ENCODE measurements at places on chromosomes 6 and 20.

DNA sequence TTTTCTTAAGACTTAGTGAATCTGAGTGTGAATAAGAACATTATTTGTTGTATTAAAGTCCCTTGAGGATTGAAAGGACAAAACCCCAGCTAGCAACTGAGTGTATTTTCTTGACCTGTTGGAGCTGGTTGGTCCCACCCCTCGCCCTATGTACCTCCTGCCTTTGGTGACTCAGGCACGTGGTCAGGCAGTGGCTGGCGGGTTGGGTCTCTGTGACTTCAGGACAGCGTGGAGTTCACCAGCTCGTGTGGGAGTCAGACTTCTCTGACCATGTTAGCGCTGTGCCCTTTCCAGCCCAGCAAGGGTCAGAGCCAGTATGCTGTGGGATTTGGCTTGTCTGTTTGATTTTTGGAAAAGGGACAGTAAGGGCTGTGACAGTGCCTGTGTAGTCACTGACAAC is 93.7 kb downstream of the SSR1 start:
- DNase-seq = no peak

DNA sequence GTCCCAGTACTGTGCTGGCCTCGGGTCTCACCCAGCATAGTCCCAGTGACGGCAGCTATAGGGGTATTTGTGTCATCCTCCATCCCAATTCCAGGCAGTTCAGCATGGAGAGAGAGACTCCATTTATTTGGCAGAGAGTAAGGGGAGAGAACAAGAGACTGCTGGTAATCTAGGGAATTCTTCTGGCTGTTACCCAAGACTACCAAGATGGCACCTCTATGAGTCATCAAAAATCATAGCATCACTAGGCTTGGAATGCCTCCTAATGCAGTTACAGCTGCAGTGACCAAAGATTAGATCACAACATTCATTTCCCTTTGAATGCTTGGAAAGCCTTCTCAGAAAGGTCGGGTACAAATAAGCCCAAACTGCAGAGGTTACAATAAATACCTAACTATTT is 660.4 kb upstream of the FLRT3 start:
- no peak for DNase-seq

GRCh38 chr6:168061269-168062210 is 17.5 kb downstream of the FRMD1 start:
- no peak for DNase-seq

DNA sequence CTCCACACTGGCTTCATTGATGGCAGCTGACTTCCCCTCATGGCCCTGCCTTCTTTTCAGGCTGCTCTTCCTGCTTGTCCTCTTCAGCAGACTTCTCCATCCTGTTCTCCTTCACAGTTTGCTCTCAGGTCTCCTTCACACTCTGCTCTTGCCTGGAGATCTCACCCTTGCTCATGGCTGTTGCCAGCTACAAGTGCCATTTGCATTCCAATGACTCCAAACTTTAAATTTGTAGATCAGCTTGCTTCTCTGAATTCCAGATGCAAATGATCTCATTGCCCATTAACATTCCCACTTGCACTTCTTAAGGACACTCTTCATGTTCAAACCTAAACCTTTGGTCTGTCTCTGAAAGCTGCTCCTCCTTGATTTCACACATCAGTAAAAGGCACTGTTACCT is 343.0 kb downstream of the QKI start:
- no peak for DNase-seq

DNA sequence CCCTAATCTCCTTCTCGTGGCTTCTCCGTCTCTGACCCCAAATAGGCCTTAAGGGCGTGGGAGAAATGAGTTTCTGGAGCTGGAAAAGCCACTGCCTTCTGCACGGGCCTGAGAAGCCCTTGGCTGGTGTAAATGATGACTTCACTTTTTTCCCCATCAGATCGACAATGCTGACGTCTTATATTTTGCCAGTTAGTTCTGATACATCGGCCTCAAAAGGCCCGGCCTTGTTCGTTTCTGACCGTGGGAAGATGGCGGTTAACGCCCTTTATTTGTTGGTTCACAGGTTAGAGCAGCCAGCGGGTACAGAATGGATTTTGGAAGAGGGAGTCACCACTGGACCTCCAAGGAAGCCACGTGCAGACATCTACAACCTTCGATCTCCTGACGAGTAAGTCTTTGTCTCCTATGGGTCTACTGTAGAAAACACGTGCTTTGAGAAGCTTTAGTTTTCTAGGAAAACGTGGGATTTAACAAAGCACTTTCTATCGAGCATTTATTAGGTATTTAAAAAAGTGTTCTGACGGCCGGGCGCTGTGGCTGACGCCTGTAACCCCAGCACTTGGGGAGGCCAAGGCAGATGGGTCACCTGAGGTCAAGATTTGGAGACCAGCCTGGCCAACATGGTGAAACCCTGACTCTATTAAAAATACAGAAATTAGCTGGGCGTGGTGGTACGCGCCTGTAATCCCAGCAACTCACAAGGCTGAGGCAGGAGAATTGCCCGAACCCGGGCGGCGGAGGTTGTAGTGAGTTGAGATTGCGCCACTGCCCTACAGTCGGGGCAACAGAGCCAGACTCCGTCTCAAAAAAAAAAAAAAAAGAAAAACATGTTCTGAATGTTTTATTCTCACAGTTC is 1.2 kb upstream of the ZNFX1 start:
- DNase-seq = peak; percentile 70

- DNase-seq = no peak
Observed at GRCh38 chr6:11552442-11552841, 14.9 kb downstream of the TMEM170B start.

- no peak for DNase-seq
Observed at GRCh38 chr6:148980234-148980633, 233.4 kb downstream of the UST start.

- no peak for DNase-seq
Observed at GRCh38 chr20:14113416-14113815, 118.1 kb downstream of the MACROD2 start.

DNA sequence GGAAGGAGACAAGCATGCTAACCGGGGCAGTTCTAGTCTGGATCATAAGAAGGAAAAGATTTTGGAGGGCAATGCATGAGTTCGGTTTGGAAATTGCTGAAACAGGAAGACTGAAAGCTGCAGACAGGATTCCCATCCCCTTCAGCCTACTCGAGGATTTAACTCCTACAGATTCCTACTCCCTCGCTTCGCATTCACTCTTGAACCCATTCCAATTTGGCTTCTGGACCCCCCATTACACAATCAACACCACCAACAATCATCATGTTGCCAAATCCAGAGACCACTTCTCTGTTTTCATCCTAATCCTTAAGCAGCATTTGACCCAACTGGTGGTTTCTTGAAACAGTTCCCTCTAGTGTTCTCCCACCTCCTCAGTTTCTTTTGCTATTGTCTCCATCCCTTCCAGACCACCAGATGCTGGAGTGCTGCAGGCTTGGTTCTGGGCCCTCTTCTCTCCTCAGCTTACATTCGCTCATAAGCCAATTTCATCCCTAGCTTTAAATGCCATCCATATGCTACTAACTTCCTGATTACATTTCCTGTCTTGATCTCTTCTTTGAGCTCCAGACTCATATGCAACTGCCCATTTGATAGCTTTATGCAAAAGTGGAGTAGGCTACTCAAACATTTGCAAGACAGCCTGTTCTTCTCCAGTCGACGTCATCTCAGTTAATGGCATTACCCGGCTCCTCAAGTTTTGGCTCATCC is 66.5 kb downstream of the DTNBP1 start:
- no peak for DNase-seq

DNA sequence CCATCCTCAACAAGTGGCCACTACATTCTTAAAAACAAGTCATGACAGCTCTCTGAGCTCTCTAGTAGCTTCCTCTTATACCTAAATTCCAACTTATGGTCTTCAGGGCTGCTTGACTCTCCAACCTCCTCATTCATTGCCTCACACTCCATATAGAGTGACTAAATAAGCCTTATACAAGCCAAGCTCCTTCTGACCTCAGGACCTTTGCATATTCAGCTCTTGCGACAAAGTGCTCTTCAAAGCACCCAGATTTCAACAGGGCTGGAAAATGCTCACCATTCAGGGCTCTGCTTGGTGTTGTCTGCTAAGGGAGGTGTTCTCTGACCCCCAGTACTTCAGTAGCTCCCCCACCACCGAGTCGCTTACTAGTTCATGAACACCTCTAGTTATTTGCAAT is 3.7 kb downstream of the TREML2 start:
- DNase-seq = no peak

GRCh38 chr6:138815221-138815620 is 19.3 kb downstream of the ECT2L start:
- no peak for DNase-seq

GRCh38 chr6:43395776-43396175 is 26.3 kb upstream of the ZNF318 start:
- DNase-seq = no peak

DNA sequence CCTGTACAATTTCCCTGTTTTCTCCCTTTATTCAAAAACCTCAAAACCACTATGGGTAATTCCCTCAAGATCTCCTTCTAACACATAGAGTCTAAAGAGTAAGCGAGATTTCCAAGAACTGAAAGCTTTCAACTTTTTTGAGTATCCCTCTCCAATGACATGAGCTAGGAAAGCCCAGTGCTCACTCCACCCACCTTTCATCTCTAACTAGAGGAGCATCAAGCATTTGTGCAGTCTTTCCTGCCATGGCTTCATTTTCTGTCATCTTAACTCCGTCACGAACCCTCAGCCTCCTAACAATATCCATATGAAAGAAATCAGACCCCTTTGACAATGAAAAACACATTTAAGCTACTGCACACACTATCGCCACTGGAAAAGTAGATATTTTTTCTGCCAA is 91.9 kb upstream of the SUPT3H start:
- no peak for DNase-seq

- DNase-seq = no peak
Observed at GRCh38 chr6:170024940-170025339, 265.9 kb downstream of the DLL1 start.

DNA sequence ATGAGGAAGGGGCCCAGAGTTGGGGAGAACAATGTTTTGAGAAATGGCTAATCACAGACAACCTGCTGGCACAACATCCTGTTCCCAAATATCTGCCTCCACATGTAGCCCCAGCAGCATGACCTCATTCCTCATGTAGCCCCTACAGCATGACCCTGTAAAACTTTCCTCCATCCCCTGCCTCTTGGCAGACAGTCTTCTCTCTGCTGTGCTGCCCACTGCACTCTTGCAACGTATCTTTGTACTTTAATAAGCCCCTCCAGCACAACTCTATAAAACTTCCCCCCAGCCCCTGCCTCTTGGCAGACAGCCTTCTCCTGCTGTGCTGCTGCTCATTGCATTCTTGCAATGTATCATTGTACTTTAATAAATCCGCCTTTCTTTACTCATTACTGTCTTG is 278.8 kb downstream of the HDGFL1 start:
- DNase-seq = no peak

- no peak for DNase-seq
Observed at GRCh38 chr6:99613409-99613704, 6.7 kb downstream of the PRDM13 start.

- no peak for DNase-seq
Observed at GRCh38 chr20:23165307-23165750, 79.2 kb upstream of the CD93 start.

- no peak for DNase-seq
Observed at GRCh38 chr6:108286366-108286765, 8.5 kb upstream of the AFG1L start.

DNA sequence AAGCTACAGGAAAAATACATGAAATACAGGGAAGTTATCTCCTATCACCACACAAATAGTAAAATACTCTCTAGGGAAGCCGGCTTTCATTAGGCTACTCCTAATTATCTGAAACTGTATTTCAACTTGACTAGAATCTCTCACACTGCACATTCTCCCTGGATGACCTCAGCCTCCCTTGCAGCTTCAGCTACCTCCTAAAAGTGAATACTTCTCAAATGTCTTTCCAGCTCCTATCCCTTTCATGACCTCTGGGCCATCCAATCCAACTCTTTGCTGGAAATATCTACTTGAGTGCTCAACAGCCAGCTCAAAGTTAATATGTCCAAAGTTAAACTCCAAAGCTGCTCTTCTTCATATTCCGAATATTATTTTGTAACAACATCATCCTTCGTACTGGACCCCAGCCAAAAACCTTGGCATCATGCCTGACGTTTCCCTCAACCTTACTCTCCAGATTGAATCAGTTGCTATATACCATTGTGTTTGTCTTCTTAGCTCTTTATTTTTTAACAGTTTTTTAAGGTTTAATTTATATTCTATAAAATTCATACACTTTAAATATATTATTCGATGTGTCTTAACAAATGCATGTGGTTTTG is 29.4 kb upstream of the KIF6 start:
- DNase-seq = no peak

GRCh38 chr20:6014957-6015356 is 38.9 kb downstream of the LRRN4 start:
- DNase-seq = no peak

GRCh38 chr20:1933465-1933870 is 38.3 kb downstream of the SIRPA start:
- no peak for DNase-seq

DNA sequence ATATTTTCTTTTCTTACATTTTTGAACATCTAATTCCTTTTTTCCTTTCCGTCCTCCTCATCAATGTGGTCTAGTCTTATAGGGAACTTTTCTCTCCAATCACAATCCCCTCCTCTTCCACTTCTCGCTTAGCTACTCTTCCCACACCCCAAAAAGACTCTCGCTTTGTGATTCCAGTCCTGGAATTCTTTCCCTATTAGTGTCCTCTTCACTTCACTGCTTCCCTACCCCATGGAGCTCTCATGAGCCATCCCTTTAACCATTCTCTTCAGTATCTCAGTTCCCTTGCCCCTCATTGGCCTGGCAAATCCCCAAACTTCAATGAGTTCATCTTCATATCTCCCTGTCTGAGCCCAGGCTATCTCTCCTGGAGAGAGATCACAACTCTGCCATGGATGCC is 55.3 kb upstream of the CEP85L start:
- DNase-seq = no peak

DNA sequence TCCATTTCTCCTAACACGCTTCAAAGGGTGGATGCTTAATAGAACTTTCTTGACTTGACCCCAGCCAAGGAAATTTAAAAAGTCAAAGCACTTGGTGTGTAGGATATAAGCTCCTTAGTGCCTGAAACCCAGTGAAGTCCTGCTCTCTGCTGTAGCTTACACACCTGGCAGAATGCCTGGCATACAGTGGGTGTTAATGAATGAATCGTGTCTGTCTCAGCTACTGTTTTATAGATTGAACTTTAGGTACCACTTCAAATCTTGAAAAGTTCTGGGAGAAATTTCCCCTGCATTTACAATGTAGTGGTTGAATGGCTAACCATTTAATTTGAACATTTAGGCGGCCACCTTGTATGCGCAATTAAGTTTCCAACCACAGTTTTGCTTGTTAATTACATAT is 70.5 kb upstream of the ZNF217 start:
- DNase-seq = no peak

DNA sequence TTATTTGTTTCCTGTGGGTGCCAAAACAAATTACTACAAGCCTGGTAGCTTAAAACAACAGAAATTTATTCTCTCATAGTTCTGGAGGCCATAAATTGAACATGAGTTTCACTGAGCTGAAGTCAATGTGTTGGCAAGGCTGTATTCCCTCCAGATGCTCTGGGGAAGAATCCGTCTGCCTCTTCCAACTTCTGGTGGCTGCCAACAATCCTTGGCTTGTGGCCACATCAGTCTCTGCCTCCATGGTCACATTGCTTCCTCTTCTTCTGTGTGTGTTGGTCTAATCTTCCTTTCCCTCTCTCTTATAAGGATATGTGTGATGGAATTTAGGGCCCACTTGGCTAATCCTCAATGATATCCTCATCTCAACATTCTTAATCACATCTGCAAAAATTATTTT is 92.8 kb upstream of the EPB41L1 start:
- DNase-seq = no peak

All from NCI-H1417 treated with DMSO at 0.1 percent for 48 hours (cell line).